Thyroid gland (tissue), 4 donors: ENCODE measurements at places on chromosomes 1 and 21. TPM values are rescaled to one million over a fixed set of nuclear protein-coding genes. Genes with fewer than 3 reads are reported as not detected.

DNA sequence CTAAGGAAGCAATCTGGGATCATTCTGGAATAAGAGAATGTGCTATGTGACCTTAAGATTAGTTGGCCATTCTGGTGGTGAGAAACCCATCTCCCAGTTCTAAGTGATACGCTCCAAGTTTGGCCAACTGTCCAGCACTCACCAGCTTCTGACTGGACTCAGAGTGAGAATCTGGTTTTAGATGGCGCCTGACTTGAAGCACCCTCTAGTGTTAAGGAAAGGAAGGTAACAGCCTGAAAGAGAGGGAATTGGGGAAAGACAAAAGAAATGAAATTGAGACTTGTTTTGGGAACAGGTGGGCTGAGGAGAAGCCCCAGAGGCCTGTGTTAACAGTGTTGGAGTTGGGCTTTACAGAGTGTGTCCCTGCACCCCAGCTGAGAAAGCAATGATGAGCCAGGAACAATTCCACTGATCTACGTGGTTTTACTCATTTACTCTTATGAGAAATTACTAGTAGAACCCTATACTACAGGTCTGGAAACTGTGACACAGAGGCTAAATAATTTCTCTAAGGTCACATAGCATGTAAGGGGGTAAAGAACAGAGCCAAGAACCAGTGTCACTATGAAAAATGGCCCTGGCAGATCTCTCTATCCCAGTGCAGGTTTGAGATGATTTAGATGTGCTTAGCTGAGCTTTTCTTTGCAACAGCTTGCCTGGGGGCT is 9.3 kb upstream of the FCAMR start:
- no peak for DNase-seq

DNA sequence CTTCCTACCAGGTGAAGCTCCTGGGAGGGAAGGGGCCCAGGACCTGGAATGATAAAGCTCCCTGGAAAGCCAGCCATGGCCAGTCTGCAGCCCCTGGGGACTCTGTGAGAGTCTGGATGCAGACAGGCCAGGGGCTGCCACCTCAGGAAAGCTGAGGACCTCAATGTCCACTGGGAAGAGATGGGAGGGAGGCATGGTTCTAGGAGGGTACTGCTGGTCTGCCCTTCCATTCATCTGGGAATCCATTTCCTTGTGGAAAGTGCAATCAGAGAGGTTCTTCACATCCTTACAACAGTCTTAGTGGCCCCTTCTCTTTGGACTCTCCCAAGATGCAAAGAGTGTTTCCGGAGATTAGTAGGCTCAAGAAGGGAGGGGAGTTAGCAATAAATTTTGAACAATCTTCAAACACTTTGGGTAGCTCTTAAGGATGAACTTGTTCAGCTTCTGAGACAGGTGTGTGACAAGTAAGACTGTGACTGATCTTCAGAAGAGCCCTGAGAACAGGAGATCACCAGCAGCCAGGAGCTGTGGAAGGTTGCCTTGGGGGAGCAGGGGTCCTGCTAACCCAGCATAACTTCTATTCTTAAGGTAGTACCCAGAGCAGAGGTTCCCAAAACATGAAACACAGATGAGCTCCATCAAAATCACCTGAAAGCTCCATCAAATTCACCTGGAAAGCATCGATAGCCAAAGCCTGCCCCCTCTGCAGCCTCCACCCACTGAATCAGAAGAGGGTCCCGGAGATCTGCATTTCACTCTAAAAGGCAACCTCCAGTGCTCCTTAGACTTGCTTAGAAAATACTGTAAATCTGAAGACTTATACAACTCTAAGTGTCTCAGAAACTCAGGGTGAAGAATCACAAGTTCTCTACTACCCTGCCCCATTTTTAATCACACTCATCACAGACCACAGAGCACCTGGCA is 616 bp upstream of the LAX1 start:
- no peak for DNase-seq

- no peak for DNase-seq
These were observed 28.5 kb downstream of the LRRC8B start for GRCh38 chr1:89553157-89553556.

Gene SFN
- total RNA-seq: not detected

DNA sequence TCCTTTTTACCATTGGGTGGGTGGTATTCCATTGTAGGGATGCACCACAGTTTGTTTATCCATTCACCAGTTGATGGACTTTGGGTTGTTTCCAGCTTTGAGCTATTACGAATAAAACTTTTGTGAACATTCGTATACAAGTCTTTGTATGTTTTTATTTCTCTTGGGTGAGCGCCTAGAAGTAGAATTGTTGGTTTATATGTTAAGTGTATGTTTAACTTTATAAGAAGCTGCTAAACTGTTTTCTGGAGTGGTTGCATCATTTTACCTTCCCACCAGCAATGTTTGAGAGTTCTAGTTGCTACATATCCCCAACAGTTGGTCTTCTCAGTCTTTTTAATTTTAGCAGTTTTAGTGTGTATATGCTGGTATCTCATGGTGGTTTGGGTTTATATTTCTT is 132.5 kb downstream of the PEX14 start:
- DNase-seq: no peak

Gene PLEKHA6
- 8.9 TPM for total RNA-seq

Gene VWA5B1
- 0.45 TPM for total RNA-seq
